ENCODE measurements at places on chromosomes 12 and 14.

DNA sequence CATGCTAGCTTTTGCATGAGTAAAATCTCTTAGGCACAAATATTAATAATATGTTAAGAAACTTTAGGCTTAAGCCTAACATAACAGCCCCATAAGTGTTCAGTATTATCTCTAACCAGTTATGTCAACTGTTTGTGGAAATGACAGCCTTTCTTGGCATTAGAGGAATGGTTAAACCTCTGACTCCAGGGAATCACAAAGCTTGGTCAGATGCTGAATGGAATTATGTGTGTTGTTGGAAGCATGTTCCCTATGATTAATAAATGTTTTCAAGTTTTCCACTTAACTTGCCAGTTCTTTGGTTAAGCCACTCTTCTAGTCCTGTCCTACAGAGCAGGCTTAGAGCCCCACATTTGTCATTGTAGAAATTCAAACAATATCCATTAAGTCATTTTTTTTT lies 17.0 kb downstream of the PSEN1 start:
- DNase-seq, result no peak

GRCh38 chr12:66627988-66628317 lies 50.9 kb downstream of the GRIP1 start:
- DNase-seq, result no peak

DNA sequence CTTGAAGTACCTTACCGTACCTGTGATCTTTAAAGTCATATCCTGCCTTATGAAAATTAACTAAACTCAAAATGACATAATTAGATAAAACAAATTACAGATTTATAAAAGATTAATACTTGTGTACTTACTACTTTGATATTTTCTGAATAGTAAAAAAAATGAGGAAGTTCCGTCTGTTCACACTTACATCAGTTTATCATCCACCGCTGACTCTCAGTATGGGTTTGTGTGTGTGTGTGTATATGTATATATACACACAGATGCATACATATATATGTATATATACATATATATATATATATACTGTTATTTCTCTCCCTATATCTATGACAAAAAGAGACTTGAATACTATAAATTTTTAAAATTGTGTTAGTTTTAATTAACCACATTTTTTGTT lies 65.0 kb upstream of the MON2 start:
- DNase-seq, result no peak

- no peak for DNase-seq
Measured at GRCh38 chr14:92789457-92790089, 4.5 kb upstream of the GOLGA5 start.

DNA sequence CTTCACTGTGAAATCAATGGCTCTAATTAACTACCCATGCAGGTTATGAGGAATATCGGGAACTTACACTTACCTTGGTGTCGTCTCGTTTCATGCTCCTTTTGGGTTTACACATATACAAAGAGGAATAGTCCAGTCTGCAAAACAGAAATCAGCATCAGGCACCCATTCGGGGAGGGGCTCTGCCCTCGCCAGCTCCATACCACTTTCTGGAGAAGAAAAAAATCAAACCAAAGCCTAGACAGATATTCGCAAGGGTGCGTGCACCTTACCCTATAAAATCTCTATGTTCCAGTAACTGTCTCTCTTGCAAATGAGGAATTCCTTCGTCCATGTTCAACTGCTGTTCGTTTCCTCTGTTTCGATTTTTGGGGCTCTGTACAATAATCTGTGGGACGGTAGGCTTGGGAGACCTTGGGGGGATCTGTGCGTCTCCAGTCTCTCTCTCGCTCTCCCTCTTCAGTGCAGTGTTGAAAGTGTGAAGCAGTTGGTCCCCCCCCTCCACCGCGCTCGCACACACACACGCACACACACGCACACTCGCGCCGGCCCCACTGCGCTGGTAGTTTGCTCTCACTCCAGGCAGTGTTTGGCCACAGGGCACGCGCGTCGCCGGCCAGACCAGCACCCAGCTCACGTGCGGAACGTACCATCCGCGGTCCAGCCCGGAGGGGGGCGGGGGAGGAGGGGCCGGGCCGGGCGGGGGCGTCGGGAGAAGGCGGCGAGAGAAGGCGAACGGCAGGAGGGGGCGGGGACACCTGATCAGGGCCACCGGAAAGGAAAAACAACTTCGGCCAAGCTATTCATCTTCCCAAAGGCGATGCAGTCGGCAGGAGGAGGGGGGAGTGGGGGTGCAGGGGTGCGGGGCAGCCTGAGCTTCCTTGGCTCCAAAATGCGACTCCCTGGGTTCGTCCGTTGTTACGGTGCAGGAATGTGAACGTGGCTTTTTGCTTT lies at the start of gene BHLHE41:
Gene BHLHE41, minus strand, starts transcription at position 592 of the 954 bp plus-strand sequence. Its CDS starts 258 bp downstream, at position 334.
- peak; percentile 4 for DNase-seq

DNA sequence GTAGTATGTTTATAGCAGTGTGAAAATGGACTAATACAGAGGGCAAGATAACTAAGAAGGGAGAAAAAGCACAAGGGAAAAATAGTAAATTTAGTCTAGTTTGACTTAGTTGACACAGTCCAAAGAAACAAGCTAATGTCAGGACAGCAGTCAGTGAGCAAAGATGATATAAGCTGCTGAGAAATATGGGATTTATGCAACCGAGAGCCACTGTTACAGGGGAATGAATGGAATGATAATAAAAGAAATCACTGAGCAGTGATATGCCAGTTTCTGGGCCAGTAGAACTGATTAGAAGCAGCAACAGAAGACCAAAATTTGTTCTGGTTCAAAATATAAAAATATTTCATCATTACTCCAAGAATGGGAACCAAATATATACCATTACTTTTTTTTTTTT lies 60.1 kb downstream of the R3HDM2 start:
- DNase-seq, result no peak

GRCh38 chr12:119728444-119728745 lies 60.5 kb downstream of the PRKAB1 start:
- no peak for DNase-seq

DNA sequence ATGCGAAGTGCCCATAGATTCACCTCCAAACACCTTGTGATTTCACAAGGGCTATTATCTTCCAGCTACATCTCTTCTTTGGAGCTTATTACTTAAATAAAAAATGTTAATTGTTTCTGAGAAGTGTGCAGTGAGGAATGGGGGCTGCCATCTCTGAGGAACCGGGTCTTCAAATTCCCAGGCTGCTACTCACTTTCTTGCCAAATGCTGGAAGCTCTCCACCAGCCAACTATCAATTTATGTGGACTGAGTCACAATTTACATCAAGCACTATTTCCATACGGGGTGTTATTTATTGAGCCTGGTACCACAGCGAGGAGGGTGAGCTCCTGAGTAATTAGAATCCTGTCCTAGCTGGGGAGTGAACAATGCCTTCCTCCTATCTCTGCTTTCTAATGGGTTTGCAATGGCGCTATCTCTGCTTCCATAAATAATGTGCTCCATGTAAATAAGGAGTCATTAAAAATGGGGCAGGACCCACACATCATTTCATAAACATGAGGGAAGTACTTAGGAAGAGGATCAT lies 898.3 kb downstream of the VRK1 start:
- no peak for DNase-seq

DNA sequence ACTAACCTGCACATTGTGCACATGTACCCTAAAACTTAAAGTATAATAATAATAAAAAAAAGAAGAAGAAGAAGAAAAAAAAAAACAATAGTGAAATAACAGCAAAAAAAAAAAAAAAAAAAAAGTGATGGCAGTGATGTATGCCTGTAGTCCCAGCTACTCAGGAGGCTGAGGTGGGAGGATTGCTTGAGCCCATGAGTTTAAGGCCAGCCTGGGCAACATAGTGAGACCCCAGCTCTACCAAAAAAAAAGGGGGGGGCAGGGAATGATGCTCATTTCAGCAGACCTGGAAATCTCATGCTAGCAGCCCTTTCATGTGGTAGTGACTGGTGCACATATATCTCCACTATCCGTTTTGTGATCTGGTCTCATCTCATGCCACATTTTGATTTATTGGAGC lies 20.8 kb downstream of the TRAFD1 start:
- DNase-seq, result no peak

- DNase-seq, result peak; percentile 31
Measured at GRCh38 chr14:93081876-93082570, 33.7 kb downstream of the ITPK1 start.

- DNase-seq, result no peak
Measured at GRCh38 chr14:105445901-105446845, 26.5 kb downstream of the MTA1 start.

DNA sequence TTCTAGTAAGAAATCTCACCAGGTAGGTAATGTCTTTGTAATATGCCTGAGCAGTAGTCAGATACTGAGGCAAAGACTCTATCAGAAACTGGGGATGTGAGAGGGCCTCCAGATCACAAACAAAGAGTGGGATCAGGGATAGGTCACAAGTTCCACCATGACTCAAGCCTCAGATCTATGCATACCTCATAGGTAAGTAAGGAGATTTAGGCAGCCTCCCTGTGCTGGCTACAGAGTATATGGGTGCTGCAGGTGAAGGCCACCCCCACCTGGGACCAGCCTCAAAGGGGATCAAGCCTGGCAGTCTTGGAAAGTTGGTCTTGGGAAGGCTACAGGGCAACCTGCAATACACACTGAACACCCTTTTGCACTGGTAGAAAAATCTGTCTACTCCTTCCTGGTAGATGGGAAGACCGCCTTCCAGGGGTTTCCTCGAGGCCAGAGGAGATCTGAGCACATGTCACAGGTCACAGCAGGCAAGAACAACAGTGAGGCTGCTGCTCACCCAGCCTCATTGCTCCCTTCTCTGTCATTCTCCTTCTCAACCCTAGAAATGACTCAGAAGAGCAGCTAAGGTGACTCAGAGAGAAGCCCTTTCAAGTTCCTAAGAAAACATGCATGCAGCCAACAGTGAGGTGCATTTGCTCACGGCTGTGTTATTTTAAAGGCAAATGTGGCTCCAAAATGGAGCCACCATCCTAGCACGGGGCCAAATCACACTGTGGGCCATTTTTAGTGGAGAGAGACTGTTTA lies 143.4 kb upstream of the CDKN3 start:
- DNase-seq, result no peak

DNA sequence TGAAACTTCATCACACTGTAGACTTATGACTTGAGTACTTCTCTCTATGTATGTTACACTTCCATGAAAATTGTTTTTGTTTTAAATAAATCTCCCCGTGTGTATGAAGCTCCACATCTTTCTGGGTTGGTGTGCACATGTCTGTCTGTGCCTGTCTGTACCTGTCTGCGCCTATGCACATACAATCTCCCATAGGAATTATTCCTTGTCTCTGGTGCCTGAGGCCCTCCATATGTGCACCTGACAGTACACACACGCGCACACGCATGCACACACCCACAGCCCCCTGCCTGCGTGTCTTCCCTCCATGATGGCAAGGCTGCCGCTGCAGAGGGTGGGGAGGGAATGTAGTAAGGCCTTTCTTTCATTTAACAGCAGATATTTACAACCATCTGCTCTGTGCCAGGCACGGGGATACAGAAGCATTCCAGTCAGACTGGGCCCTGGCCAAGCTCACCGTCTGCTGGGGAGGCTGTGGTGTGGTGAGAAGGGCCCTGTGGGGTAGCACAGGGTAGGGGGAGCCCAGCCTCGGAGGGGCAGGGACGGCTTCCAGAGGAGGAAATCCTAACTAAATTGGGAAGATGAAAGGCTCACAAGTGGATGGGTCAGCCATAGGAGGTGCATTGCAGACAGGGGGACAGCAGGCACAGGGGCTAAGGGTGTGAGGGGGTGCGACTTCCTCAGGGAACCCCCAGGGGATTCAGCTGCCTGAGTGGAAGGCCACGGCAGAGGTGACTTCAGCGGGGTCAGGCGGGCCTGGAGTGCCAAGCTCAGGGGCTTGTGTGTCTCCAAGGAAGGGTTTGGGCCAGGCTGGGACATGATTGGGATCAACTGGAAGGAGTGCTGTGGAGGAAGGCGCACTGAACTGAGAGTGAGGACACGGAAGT lies 26.1 kb downstream of the KRT8 start:
- no peak for DNase-seq

- no peak for DNase-seq
Measured at GRCh38 chr12:67068204-67068731, 200.9 kb upstream of the CAND1 start.

DNA sequence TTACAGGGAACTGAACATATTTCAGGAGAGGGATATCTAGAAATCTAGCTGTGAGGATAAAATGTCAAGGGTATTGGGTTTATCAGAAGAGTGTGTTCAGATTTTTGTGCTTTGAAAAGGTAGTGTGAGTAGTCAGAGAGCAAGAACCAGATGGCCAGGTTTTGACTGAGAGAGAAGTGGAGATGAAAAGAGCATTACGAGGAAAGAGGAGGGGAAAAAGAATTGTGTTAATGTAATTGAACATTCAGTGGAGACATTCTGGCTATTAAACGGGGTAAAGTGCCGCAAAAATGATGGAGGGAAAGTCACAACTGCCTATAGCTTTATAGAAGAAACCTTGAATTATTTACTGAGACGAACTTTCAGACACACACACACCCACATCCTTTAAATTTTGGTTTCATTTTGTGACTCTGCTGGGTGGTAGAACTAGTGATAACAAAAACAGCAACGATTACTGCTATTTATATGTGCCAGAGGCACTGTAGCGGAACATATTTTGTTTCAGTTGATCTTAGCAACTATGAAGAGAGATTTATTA lies 213.6 kb downstream of the ERC1 start:
- no peak for DNase-seq

- DNase-seq, result no peak
Measured at GRCh38 chr14:52338051-52338681, 24.1 kb downstream of the PTGER2 start.

DNA sequence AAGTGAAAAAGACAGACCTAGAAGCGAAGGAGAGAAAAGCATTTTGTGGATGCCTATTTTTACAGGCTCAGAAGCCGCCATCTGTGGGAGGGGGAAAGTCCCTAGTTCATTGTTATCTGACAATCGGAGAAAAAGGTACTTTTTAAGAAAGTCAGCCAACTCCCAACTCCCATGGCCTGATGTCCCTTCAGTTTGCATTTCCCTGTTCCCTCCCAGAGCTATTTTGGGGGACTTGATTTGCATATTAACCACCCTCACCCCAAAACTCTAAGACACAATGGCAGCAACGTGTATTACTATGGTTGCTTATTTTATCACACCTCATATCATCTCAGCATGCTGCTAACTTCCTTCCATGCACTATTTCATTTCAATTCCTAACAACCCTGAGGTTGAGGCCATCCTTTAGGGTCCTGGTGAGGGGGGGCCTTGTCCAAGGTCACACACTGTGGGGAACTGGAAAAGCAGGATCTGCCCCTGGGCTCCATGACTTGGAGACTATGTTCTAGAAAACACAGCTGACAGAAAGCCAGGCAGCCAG lies 18.7 kb downstream of the HVCN1 start:
- peak; percentile 31 for DNase-seq

DNA sequence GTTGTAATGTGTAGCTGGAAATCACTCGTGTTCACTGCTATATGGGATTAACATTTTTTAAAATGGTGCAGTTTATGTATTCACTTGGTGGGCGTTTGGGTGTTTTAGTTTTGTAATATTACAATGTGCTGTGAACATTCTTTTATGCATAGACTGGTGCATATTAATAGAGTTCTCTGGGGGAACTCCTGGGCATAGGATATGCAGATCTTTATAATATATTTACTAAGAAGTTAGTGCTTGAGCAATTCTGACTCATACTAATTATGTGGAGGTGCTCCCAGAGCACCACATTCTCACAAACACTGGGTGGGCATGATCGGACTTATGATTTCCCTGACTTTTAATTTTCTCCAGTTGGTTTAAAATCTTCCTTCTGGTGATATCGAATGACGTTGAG lies 342.3 kb downstream of the PDZRN4 start:
- no peak for DNase-seq

GRCh38 chr14:76352639-76353281 lies 23.2 kb upstream of the ESRRB start:
- DNase-seq, result peak; percentile 55

Data from activated T-cell treated with anti-CD3 and anti-CD28 coated beads for 48 hours (primary cell).